Amniotic epithelial cell (primary cell): ENCODE measurements at places on chromosomes 6 and 20.
A peak's percentile ranks its signal among the peaks of the same experiment; 100 is the strongest.

GRCh38 chr6:88048578-88048977 lies 937 bp downstream of the SPACA1 start:
- no peak for DNase-seq

GRCh38 chr6:70241031-70241430 lies 61.9 kb downstream of the COL9A1 start:
- no peak for DNase-seq

DNA sequence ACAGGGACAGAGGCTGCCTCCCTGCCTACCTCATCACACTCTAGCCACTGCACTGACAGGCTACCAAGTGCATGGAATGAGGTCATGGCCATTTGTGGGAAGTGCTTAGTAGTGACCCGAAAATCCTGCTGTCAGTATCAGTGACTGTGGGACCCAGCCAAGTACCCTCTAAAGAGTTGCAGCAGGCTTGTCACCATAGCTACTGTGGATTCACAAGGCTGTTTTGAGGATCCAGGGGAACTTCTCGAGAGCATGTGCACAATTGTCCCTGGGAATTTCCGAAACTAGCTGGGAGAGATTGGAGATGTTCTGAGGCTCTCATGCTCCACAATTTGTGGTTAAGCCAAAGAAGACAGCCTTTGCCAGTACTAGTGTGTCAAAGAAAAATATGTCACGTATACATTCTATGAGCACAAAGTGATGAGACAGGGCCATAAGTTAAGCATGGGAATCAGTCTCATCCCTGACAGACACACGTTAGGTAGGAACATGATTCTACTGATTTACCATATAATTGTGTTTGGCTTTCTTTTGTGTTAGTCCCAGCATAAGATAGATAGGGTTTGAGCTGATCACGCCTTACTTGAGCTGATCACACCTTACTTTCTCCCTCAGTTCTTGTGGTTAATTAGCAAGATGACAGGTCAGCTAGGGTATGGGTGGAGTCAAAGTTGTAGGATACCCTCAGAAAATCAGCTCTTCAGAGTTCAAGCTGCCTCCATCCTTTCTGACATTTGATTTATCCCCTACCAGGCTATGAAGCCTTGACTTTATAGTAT lies 42.6 kb upstream of the TMEM170B start:
- DNase-seq = no peak

- no peak for DNase-seq
Observed at GRCh38 chr20:50579511-50579910, 69.3 kb downstream of the PTPN1 start.

- no peak for DNase-seq
Observed at GRCh38 chr6:80234908-80235307, 128.4 kb downstream of the BCKDHB start.

GRCh38 chr6:44311767-44312166 lies 1.4 kb downstream of the AARS2 start:
- no peak for DNase-seq

- DNase-seq = peak; percentile 48
Observed at GRCh38 chr6:111472933-111473435, 10.0 kb downstream of the REV3L start.

DNA sequence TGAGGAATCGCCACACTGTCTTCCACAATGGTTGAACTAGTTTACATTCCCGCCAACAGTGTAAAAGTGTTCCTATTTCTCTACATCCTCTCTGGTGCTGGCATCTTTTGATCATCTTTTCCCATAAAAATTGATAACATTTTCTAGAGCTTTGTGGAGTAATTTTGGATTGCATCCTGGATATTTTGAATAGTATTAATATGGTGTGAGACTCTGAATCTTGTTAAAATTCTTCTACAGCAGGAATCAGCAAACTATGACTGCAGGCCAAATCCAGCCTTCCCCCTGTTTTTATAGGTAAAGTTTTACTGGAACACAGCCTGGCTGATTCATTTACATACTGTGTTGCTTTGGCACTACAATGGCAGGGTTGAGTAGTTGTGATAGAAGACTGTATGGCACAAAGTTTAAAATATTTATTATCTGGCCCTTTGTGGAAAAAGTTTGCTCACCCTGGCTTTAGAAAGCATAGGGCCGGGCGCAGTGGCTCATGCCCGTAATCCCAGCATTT lies 15.0 kb upstream of the RNF8 start:
- no peak for DNase-seq

GRCh38 chr6:33107641-33108040 lies 31.9 kb downstream of the HLA-DPB1 start:
- DNase-seq = no peak

DNA sequence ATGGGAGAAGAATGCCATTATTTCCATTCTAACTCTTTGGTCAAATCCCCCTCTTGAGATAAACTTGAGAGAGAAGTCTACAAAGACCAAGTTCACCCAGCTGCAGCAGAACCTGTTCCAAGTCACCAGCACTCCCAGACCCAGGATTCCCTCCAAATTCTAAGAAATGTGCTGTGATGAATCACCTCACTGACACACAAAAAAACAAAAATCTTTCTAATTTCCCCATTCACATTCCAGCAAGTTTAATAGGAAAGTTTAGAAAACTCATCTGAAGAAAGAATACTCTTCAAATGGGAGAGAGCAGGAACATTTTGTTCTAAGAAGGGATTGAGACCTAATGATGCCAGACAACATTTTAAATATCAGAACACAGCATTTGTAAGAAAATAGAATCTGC lies 213.6 kb upstream of the PLCB4 start:
- no peak for DNase-seq

- no peak for DNase-seq
Observed at GRCh38 chr20:57946559-57947315, 236.9 kb upstream of the PMEPA1 start.

DNA sequence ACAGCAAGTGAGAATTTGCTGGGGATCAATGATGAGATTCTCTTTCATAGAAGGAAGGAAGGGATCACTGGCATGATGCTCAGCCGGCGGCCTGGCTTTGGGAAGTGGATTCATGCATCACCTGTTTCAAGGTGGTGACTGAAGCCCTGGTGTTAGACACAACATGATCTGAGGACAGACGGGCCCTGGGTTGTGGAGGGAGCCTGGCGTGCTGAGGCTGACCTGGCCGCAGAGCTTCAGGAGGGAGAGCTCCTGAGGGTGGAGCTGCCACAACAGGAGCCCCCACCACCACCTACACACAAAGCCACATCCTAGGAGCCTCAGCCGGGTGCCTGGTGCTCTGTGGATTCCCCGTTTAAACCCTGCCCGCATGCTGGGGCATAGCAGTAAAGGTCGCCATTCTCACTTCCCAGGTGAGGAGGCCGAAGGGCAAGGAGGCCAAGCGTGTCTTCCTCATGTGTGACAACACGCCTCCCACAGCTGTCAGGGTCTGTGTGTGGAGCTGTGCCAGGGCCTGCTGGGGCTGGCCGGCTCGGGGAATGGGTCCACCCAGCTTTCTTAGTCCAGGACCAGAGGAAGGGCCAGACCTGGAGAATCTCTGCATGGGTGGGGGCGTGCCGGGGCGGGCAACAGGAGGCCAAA lies 107.0 kb downstream of the ERMARD start:
- DNase-seq = no peak

- no peak for DNase-seq
Observed at GRCh38 chr20:45828589-45828988, 1.5 kb upstream of the TNNC2 start.

- DNase-seq = no peak
Observed at GRCh38 chr6:20166210-20166609, 46.1 kb downstream of the MBOAT1 start.

GRCh38 chr20:1894951-1895673 lies at the start of gene SIRPA:
SIRPA (plus strand) TSS chr20:1895407; CDS start chr20:1895448, 41 bp downstream.
- peak; percentile 74 for DNase-seq

DNA sequence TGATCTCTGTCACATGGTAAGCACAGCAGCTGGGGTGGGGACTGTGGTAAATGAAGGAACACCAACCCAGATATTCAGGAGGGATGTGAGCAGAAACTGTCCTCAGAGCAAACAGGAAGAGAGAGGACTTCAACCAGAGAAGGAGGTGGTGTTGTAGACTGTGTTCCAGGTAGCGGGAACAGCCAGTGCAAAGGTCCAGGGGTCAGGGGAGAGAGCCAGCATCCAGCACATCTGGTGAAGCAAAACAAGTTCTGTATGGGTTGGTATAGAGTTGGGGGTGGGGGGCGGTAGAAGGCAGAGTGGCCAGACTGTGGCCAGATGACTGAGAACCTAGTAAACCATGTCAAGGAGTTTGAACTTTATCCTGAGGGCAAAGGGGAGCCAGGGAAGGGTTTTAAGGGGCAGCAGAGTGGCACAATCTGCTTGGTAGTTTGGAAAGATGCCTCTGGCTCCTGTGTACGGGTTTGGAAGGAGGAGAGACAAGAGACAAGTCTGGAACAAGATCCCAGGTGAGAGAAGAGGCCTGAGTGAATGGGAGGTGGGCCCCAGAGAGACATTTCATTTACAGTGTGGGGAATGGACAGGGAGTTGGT lies 27.8 kb upstream of the TTPAL start:
- no peak for DNase-seq

GRCh38 chr20:40781327-40782042 lies 92.4 kb upstream of the MAFB start:
- DNase-seq = no peak

GRCh38 chr20:33649201-33649681 lies 12.9 kb upstream of the C20orf144 start:
- DNase-seq = no peak

- peak; percentile 49 for DNase-seq
Observed at GRCh38 chr6:145643760-145644159, 91.6 kb downstream of the EPM2A start.

DNA sequence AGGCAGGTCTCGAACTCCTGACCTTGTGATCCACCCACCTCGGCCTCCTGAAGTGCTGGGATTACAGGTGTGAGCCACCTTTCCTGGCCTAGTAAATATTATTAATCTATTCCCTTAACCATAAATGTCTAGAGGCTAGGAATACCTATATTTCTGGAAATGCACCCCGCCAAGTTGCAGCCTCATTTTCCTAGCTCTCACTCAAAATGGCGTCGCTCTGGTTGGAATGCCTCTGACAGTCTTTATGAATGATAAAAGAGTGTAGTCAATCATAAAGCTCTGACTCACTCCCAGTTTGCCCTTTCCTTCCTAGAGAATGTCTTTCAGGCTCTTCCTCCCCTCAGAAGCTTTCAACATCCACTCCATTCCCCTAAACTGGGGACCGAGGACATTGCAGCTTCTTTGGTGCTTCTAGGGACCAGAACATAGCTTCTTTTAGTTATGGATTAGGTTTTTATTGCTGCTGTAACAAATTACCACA lies 14.1 kb upstream of the TRIM26 start:
- no peak for DNase-seq

DNA sequence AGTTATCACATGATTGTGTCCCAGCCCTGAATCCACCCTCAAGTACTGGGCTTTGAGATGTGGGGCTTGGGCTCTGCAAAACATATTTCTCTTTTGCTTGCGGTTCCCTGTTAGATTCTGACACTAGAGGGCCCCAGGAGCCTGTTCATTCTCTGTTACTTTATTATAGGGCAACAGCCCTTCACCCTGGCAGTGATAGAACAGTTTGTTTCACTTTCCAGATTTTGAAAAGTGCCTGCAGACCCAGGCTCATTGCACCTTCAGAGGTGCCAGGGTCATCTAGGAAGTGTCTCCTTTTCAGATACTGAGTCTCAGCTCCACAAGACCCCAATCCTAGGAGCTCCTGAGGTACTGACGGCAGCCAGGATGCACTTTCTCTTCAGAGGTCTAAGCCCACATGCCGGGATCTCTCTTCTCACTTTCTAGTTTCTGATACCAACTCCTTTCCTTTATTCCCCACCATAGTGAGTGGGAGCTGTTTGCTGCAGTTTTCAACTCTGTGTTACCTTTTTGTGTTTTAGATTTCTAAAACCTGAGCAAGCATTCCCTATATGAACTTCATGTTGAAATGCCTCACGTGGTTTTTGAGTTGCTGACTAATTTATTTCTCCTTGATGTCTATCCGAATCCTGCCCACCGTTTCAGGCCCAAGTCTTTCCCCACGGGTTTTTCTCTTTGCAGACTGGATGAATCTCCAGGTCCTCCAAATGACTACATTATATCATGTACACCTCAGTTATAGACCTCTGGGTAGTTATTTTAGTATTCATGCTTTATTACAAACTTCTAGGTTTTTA lies 10.9 kb downstream of the ABT1 start:
- DNase-seq = peak; percentile 45

- DNase-seq = peak; percentile 79
Observed at GRCh38 chr6:56757588-56757984, 114.9 kb upstream of the DST start.

GRCh38 chr6:8074213-8074612 lies 10.0 kb upstream of the BLOC1S5 start:
- peak; percentile 23 for DNase-seq

GRCh38 chr6:129766959-129767728 lies 57.2 kb upstream of the ARHGAP18 start:
- DNase-seq = peak; percentile 53

DNA sequence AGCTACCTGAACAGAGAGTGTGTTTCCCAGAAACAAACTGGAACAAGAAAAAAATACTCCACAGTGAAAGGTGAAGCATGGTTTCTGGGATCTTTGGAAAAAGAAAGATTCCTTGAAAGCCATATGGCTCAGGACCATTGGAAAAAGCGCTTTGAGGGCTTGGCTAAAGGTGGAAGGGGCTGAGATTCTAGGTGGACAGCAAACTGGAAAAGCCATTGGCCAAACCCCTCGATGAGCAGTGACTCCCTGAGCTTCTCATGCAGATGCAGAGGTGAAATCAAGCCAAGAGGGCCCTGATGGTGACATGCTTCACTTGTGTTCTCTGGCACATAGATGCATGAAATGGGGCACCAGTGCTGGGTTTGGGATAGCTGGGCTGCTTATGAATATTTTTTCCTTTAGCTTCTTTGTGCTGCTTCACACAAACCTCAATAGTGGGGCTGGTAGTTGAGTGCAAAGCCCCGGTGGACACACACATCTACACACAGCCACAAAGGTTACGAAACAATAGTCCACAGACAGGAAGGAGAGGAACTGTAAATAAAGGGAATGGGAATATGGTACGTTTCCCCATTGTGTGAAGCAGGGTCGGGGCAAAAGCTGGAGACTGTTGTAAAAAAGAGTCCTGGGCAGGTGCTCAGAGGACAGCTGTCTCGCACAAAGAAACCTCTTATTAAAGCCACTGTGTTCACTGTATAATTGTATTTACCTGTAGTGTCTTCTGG lies 117.8 kb downstream of the FOXA2 start:
- no peak for DNase-seq

- DNase-seq = no peak
Observed at GRCh38 chr20:48461091-48461734, 366.6 kb downstream of the PREX1 start.

GRCh38 chr20:59912609-59913008 lies 20.8 kb downstream of the SYCP2 start:
- peak; percentile 29 for DNase-seq

GRCh38 chr6:49052901-49053300 lies 410.2 kb downstream of the MMUT start:
- peak; percentile 49 for DNase-seq

DNA sequence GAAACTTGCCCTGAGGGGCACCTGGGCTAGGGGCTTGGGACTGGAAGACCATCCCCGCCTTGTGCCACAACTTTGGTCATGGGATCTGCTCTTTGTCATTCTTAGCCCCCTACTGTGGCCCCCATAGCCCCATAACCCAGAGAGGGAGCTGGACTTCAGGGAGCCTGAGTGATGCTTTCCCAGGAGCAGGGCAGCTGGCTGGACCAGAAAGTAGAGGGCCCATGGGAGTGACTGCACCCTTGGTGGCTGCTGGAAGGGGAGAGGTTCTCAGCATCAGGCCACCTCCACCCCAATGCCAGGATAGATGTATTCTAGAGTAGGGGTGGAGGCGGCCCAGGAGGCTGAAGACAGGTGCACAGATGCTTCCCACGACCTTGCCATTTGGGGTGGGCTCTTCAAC lies 5.8 kb upstream of the FAM83D start:
- no peak for DNase-seq

GRCh38 chr6:20069021-20069522 lies 143.2 kb downstream of the MBOAT1 start:
- DNase-seq = no peak
